ENCODE measurements at places on chromosomes 3 and 15.

- DNase-seq = no peak
These were observed 34.9 kb downstream of the TSPAN3 start for GRCh38 chr15:77035999-77036471.

GRCh38 chr3:100656945-100657344, 47.5 kb downstream of the ADGRG7 start:
- no peak for DNase-seq

DNA sequence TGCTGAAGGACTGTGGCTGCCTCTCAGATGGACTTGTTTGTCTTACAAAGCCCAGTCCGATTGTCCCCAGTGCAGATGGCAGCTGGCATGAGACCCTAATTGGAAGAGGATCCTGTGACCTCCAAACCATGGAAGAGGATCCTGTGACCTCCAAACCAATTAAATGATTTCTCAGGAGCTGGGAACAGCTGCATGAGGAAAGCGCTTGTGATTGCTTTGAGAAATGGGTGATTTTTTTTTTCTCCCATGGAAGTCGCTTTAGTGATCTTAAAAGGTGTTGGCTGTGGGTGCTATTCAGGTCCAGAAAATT, 68.4 kb upstream of the LARS2 start:
- no peak for DNase-seq

GRCh38 chr3:45199837-45200648, 26.0 kb downstream of the TMEM158 start:
- peak; percentile 34 for DNase-seq

- no peak for DNase-seq
These were observed 2.3 kb upstream of the HAPLN3 start for GRCh38 chr15:88897456-88898194.

- DNase-seq = no peak
These were observed 117.4 kb downstream of the ATG7 start for GRCh38 chr3:11389386-11390268.

GRCh38 chr3:66949898-66950297, 48.2 kb upstream of the KBTBD8 start:
- DNase-seq = no peak

- DNase-seq = no peak
These were observed 158.6 kb upstream of the KBTBD8 start for GRCh38 chr3:66839508-66839907.

DNA sequence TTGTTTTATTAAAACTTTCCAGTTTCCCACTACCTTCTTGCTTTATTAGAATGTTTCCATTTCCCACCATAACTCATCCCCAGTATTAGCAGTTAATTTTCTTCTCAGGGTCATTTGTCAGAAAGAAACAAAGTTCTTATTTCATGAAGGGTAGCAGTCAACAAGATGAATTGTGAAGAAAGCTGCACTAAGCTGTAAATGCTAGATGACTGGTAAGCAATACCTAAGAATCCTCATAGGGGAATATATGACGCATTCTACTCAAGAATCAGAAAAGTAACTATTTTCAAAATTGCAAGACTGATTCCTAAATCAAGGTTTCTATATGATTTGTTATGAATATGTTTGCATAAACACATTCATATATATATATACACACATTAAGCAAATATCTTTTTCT, 48.8 kb upstream of the WDR5B start:
- DNase-seq = no peak

DNA sequence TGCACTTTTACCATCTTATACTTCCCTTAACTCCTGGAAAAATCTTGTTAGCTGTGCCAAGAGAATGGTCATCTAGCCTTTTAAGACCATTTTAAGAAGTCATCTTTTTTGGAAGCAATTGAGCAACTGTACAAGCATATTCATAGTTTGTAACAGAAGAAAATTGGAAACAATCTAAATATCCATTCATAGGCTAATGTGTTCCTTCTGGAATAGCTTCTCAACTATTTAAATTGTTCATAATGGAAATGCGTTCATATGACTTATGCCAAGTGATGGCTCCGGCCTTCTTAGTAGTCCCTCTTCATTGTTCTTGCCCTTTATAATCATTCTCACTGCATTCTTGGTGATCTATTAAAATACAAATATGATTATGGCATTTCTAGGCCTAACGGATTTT, 17.4 kb upstream of the OSBPL11 start:
- no peak for DNase-seq

GRCh38 chr3:61299343-61300005, 48.2 kb upstream of the FHIT start:
- no peak for DNase-seq

All from glomerular endothelial cell (primary cell).